ENCODE measurements at places on chromosomes 12 and 14. TPM values are rescaled to one million over a fixed set of nuclear protein-coding genes. Genes with fewer than 3 reads are reported as not detected.

- no peak for DNase-seq
Observed at GRCh38 chr14:104978746-104979691, 845 bp upstream of the AHNAK2 start.

The TBX3 gene
- not detected for total RNA-seq

The KRT83 gene
- not detected for total RNA-seq

GRCh38 chr12:108119126-108119973, 9.7 kb upstream of the WSCD2 start:
- no peak for DNase-seq

DNA sequence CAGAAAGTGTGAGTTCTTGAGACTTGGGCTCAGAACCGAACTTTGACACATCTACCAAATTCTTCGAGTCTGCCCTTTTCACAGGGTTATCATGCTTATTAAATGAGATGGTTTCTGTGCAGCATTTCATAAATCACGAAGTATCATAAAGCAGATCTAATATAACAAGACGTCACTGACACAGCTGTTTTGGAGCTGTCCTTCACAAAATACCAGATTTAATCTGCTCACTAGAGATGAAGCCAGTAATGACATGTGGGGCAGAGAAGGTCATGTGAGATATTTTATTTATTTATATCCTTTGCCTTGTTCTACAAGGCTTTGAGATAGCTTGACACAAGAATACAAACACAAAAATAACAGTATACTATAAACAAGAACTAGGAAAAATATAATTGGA, 127.0 kb downstream of the RPAP3 start:
- DNase-seq, result no peak

The HELB gene
- total RNA-seq, result 16.2 TPM

DNA sequence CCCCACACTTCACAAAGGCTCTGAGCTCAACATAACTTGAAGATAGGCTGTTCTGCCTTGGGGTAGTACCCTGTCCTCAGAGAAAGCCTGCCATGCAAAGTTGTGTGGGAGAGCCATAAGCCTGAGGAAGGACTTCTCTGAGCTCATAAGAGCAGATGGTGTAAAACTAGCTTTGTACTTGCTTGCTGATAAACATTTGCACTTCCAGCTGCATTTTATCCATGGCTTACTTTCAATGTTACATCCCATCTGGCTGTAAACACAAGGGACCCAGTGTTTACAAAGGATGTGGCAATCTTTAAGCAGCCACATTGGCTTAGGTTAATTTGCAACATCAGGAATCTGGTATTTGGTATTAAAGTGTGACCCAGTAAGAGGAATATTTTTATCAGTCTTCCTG, 258.1 kb downstream of the IPO8 start:
- no peak for DNase-seq

DNA sequence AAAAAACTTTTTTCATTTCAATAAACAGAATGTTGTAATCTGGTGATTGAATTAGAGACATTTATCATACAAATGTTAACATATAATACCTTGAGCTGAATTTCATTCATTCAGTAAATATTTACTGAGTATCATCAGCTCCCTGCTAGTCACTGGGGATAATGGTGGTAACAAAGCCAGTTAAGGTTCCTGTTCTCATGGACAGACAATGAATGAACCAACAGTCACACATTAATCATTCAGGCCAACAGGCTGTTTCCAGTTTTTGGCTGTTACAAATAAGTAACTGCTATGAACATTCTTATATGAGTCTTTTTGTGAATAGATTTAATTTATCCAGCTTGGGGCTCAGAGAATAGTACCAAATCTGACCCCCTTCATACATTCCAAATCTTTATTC, 13.5 kb downstream of the EXD2 start:
- no peak for DNase-seq

GRCh38 chr12:124675881-124676713, 108.7 kb upstream of the NCOR2 start:
- DNase-seq, result no peak

GRCh38 chr12:124862768-124863415, 772 bp downstream of the SCARB1 start:
- peak; percentile 57 for DNase-seq

GRCh38 chr12:117360551-117361346, 677 bp downstream of the NOS1 start:
- DNase-seq, result no peak

The HRK gene
- total RNA-seq, result not detected
